Erythroblast (primary cell): ENCODE measurements at places on chromosomes 1 and 21.

- DNase-seq: no peak
These were observed 18.2 kb downstream of the SCCPDH start for GRCh38 chr1:246742396-246742795.

- no peak for DNase-seq
These were observed 128.4 kb upstream of the ZC3H11B start for GRCh38 chr1:219741011-219741970.

DNA sequence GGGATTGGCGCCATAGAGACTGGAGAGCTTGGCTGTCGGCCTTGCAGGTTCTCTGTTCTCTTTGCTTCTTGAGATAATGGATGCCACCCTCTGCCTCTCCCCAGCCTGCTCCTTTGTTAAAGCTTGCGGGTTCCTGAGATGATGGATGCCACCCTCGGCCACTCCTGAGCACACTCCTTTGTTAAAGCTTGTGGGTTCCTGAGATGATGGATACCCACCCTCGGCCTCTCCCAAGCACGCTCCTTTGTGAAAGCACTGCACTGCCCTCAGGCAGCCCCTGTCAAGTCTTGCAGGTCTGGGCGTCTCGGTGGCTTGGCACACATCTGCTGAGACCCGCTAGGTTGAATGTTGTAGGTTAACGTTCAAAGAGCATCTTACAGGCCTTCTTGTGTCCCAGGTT lies 76.5 kb downstream of the SCCPDH start:
- DNase-seq: no peak

DNA sequence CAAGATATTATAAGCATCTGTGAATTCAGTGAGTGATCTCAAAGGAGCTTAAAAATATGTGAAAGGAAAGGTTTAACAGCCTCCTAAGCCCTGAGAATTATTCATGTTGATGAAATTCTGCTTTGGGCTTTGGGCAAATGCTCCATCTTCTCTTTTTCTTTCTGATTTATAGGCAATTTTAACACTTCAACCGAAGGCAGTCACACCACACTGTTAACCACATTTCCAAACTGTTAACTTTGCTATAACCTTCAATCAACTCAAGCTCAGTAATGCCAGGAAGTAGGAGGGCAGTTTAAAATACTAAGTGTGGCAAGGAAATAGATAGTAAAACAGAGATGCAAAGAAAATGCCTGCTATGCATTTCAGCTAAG lies 54.4 kb upstream of the NEK7 start:
- DNase-seq: no peak

GRCh38 chr1:95171270-95172245 lies 54.4 kb downstream of the TLCD4 start:
- no peak for DNase-seq

GRCh38 chr1:26225033-26225831 lies 8.8 kb upstream of the CEP85 start:
- no peak for DNase-seq

GRCh38 chr1:112878321-112878720 lies 77.7 kb downstream of the SLC16A1 start:
- no peak for DNase-seq

DNA sequence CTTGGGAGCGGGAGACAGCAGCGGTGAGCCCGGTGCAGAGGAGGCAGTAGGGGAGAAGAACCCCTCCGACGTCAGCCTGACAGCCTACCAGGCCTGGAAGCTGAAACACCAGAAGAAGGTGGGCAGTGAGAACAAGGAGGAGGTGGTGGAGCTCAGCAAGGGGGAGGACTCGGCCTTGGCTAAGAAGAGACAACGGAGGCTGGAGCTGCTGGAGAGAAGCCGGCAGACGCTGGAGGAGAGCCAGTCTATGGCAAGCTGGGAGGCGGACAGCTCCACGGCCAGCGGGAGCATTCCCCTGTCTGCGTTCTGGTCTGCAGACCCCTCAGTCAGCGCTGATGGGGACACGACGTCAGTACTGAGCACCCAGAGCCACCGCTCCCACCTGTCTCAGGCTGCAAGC lies 32.9 kb downstream of the STYXL2 start:
- DNase-seq: no peak

- no peak for DNase-seq
These were observed 256.3 kb downstream of the ADGRL2 start for GRCh38 chr1:82057011-82057410.

DNA sequence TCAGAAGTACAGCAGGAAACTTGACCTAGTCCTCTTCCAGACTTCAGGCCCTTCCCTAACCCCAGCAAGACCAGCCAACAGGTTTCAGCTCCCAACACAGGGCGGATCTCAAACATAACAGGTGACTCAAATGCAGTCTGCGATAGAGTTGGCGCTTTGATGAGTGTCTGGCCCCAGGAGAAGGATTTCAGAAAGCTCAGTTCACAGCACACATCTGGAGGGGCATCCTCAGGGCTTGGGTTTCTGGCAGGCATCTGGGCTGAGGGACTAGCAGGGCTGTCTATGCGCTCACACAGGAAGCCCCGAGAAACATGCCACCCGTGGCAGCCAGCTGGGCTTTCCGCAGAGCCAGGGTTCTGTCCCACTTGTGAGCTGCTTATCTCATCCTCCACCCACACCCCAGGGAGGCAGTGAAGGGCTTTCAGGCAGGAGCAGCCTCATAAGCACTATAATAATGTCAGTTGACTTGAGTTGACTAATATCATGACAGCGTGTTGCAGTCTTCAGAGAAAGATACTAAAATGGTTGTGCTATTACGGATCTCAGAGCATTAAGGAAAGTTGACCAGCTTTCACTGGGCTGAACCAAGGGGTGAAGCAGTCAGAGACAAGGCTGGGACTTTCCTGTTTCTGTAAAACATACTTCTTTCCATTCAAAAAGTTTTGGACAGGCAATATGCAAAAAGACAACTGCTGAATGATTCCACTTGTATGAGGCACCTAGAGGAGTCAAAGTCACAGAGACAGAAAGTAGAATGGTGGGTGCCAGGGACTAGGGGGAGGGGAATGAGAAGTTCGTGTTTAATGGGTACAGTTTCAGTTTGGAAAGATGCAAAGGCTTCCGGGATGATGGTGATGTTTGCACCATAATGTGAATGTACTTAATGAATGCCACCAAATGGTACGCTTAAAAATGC lies 233.0 kb upstream of the IRF2BP2 start:
- peak; percentile 86 for DNase-seq

DNA sequence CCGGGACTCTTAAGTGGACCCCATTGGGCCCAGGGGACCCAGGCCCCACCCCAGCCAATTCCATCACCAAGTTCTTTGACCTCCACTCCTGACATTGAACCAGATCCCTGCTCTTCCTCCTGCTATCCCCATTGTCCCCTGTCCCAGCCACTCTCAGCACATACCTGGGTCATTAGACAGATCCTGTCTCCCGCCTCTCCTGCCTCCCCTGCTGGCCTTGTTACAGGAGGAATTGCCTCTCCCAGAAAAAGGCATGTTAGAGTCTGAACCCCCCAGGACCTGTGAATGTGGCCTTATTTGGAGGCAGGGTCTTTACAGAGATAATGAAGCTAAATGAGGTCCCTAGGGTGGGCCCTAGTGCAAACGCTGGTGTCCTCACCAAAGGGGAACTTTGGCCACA lies 301.9 kb downstream of the NPHP4 start:
- DNase-seq: no peak

DNA sequence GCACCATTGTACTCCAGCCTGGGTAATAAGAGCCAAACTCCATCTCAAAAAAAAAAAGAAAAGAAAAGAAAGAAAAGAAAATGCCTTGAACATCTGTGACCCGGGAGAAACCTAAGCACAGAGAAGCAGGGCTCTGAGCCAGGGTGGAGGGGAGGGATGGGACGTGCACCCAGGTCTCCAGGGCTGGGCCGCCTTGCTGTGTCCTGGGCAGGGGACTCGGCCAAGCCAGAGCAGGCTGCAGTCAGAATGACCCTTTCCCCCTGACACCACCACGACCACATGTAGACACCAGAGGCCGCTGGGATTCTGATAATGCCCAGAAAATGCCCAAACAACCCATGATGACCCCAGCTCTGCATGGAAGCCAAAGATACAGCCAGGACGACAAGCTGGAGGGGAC lies 17.8 kb downstream of the CHD5 start:
- no peak for DNase-seq

DNA sequence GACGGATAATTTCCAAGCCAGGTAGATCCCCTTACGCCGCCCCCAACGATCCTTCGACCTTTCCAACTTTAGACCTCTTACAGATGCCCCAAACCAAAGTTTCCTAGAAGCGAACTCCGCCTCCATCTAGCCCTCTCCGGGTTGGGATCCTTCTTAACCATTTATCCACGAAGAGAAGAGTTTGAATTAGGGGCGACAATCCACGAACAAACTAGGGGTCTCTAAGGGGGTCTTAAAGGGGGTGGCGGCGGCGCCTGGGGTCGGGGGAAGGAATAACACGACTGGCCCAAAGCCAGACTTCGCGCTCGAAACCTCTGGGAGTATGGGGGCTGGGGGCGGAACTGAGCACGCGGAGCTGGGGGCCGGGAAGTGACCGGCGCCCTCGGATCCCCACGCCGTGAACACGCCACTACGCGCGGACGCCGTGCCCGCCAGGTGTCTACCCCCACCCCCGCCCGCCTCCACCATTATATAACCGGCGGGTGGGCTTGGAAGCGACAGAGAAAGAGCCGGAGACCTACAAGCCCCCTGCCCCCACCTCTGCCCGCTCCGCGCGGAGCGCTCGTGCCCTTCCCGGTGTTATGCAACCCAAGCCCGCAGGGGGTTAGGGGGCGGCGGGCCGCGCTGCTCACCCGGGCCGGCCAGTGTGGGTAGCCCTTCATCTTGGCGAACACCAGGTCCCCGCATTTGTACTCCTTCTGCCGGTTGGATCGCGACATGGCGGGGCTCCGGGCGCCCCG lies 594 bp downstream of the HDGF start:
- DNase-seq: peak; percentile 77

GRCh38 chr1:99069146-99069545 lies 64.5 kb upstream of the PLPPR5 start:
- DNase-seq: no peak

GRCh38 chr1:88873737-88874349 lies 17.5 kb downstream of the GTF2B start:
- DNase-seq: no peak

DNA sequence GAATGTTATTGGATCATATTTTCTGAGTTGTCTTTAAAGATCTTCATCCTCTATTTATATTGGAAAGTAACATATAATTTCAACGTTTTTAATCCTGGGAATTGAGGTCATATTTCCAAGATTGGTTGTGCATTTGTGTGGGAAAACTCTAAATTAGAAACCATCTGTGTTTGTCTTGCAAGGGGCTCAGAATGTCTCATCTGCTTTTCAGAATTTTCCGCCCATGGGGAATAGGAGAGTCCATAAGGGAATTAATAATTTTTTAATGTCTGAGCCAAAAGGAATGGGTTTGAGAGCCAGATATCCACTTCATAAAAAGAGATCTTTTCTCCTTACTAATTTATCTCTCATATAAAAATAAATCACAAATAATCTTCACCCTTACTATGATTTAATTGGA lies 84.8 kb upstream of the MAP1LC3C start:
- DNase-seq: no peak

GRCh38 chr1:227809026-227809425 lies 6.4 kb upstream of the PRSS38 start:
- no peak for DNase-seq

- DNase-seq: peak; percentile 4
These were observed 106.9 kb upstream of the LYPLAL1 start for GRCh38 chr1:219066631-219067349.

DNA sequence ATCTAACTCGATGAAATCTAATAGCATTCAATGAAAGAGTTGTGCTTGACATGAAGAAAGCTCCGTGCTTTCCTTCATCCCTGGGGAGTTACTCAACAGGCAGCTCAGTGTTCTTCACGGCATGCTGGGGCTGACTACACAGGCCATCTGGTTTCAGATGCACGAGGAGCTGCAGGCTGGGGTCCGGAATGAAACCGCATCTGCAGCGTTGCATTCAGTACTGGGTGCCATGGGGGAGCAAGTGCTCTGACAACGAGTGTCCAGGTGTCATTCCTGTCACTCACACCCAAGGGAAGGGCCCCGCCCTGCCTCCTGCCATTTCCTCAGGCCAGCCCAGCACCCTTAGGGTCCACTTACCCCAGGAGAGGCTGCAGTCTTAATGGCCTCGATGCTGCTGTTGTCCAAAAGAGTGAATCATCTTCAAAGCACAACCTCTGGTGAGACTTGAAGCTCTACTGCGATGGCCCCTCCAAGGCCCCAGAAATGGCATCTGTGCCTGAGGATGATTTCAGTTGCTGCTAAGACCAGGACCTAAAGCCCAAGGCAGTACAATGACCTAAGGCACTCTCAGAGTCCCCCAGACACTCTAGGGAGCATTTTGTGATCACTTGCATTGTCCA lies 61.4 kb downstream of the STUM start:
- no peak for DNase-seq

GRCh38 chr1:30726236-30726635 lies 2.9 kb upstream of the MATN1 start:
- DNase-seq: no peak

DNA sequence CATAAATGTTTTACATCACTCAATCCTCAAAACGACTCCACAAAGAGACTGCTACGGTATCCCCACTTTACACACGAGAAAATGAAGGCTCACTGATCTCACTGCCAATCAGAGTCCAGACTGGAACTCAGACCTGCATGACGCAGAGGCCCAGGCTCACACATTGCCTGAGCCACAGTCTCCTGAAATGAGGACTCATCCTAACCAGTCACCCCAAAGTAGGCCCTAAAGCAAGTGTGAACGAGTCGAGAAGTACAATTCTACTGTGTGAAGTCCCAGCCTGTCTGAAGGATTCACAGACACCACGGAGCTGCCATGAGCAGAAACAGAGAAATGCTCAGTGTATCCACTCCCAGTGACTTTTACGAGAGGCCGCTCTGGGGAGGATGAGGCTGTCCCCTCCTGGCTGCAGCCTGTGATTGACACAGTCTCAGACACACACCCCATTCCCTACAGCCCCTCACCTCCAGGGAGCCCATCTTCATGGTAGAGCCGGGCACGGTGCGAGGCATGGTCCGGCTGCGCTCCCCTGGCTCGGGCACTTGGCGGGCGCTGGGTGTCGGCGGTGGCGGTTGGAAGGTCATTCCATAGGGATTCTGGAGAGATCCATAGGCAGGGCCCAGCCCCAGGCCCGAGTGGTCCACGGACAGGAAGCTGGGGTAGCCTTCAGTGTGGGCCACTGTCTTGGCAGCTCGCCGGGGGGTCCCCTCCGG lies 26.7 kb upstream of the COL16A1 start:
- no peak for DNase-seq

DNA sequence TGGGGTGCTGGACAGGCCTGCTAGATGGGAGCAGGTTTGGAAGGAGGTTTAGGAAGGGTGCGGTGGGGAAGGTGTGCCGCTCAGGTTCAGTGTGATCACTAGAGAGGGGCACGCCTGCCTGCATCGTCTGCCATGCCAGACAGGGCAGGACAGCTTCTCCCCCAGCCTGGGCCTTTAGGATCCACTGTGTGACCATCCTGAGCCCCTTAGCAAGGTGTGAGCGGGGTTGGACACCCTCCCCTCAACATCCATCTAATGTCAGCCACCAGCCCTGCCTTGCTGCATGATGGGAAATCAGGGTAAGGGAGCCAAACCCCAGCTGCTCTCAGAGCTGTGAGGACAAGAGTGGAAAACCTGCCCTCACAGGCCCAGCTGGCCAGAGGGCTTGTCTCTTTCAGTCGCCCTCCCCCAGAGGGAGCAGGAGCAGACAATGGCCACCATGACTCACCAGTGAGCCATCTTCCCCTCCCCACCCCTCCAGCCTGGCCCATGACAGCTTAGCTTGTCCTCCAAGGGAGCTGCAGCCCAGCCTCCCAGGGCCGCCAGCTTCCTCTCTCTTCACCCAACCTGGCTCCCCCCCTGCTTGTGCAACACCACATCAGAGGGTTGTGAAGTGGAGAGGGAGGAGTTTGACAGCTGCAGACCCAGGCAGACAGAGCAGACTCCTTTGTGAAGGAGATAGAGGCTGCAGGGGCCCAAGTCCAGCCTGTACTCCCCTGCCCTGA lies 37.0 kb downstream of the NUAK2 start:
- DNase-seq: peak; percentile 21
